ENCODE measurements at places on chromosomes 16 and 17.
A peak's percentile ranks its signal among the peaks of the same experiment; 100 is the strongest.

DNA sequence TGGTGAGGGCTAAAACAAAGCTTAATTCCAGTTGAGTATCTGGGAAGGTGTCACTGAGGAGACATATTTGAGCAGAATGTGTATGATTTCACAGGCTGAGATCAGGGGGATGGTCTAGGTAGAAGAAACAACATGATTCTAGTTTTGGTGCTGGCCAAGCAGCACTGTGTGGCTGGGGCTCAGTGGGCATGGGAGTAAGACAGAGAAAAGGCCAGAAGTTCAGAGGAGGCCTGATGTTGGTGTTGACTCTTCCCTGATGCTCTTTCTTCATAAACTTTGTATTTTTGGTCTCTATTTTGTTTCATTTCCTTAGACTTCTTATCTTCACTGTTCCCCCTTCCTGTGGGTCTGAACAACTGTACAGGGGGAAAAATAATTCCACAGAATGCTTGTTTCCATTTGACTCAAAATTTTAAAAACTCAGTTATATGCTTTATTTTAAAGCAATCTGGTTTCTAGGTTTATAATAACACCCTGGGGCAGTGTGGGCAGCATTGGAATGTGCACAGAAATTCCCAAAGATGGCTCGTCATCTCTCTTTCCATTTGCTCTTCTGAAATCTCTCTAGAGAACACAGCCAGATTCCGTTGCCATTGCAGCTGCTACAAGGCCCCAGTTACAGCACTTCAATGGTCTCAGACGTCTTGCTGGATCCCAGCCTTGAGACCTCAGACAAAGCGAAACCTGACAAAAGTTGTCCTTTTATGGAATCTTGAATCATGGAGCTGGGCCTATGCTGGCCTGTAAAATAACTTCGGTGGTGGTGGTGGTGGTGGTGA is 68.3 kb downstream of the SNX11 start:
- DNase-seq: no peak

GRCh38 chr16:3873482-3874173 is 6.9 kb downstream of the CREBBP start:
- DNase-seq: no peak

- no peak for DNase-seq
Observed at GRCh38 chr17:53092072-53092471, 730.7 kb upstream of the KIF2B start.

DNA sequence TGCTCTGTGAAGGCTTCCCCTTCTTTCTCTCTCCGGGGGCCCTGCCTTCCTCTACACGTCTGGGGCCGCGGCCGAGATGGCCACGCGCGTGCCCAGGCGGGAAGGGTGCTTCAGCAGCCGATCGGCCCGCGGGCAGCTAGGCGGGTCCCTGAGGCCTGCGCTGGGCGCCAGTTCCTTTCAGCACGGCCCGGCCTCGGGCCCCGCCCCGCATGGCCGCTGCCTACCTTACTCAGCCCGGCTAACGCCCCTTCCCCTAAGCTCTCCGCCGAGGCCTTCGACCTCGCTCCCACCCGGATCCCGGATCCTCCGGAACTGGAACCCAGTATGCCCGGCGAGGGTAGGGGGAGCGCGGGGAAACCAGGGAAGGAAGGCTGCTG is 335 bp downstream of the TMEM11 start:
- no peak for DNase-seq

DNA sequence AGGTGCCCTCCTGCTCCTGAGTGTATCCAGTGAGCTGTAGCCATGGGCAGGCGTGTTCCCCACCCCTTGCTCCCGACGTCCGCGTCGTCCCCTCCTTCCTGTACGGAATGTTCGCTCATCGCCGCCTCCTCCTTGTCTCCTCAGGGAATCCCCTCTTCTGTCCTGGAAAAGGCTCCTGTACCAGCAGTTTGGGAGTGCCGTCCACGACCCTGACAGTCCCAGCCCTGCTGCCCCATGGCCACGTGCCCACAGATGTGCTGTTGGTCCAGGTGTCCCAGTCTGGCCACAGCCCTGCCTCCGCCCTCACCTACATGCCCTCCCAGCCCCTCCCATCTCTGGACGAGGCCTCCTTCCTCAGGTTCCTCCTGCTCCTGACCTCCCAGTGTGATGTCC is 30.2 kb downstream of the OR1D5 start:
- DNase-seq: no peak

GRCh38 chr17:44204441-44204882 is 4.8 kb upstream of the ATXN7L3 start:
- no peak for DNase-seq

- DNase-seq: peak; percentile 6
Observed at GRCh38 chr17:76997981-76998531, 129.9 kb downstream of the MGAT5B start.

DNA sequence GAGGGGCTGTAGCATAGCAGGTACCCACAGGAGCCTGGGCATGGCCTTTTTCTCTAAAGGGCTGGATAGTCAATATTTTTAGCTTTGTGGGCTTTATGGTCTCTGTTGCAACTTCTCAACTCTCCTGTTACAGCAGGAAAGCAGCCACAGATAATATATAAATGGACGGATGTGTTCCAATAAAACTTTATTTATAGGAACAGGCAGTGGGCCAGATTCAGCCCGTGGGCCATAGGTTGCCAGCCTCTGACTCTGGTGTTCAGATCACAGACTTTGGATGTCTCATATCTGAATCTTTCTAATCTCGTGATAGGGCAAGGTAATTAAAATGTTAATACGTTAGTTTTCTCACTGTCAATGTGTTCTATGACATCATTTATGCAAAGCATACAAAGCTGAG is 136.4 kb downstream of the WWOX start:
- DNase-seq: no peak

DNA sequence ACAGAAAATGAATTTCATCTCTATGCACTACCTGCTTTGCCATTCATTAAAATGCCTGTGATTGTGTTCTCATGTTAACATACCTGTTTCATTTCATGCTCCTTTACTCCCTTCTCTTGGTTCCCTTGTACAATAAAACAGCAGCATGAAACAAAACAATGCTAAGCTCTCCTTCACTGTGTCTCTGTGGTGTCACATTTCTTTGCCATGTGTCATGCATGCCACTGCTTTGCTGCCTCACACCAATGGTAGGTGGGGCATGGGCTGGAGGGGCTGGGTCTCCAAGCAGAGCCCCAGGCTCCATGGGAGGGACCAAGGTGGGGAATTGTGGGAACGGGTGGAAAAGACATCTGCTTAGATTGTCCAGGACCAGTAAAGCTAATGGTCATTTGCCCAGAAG is 83.6 kb downstream of the RGS9 start:
- no peak for DNase-seq

GRCh38 chr16:9115277-9115676 is 23.8 kb downstream of the HAPSTR1 start:
- no peak for DNase-seq

- no peak for DNase-seq
Observed at GRCh38 chr16:57577691-57578224, 35.3 kb downstream of the ADGRG5 start.

- DNase-seq: peak; percentile 73
Observed at GRCh38 chr17:78168242-78168902, at the start of gene SYNGR2. TSS of gene SYNGR2 (plus strand) at chr17:78168581. CDS start at chr17:78168617, 36 bp downstream.

- DNase-seq: no peak
Observed at GRCh38 chr16:20871941-20872815, 28.0 kb downstream of the DCUN1D3 start.

DNA sequence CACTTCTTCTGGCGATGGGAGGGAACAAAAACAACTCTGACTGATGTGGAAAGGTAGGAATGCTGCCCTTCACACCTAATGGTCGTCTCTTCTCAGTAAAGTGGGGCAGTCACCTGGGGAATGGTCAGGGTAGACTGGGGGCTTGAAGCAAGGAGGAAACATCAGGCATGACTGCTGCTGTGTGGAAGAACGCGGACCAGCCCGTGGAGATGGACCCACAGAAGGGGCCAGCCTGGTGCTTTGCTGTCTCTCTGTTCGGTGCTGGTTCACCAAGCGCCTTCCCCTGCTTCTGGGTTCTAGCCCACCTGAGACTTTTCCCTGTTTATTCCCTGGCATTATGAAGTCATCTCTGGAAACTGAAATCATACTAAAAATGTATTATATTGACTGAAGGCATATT is 96.2 kb upstream of the DNAH17 start:
- DNase-seq: no peak

DNA sequence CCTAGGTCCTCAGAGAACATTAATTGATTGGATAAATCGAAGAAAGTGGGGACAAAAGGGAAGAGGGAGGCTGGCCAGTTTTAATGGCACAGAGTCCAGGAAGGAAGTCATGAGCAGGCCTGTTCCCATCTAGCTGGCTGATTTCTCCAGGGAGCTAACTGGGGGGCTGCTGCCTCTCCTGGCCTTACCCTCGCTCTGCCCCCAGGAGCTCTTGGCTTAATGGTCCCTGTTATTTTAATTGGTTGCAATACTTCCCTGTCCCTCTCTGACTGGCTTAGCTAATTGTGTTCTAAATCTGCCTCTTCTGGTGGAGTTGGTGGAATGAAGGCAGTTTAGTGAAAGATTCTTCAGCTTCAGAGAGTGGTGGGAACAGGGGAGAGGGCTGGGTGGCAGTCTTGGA is 61.4 kb downstream of the MGAT5B start:
- DNase-seq: no peak

GRCh38 chr17:43327834-43328420 is 70.9 kb upstream of the ARL4D start:
- no peak for DNase-seq

DNA sequence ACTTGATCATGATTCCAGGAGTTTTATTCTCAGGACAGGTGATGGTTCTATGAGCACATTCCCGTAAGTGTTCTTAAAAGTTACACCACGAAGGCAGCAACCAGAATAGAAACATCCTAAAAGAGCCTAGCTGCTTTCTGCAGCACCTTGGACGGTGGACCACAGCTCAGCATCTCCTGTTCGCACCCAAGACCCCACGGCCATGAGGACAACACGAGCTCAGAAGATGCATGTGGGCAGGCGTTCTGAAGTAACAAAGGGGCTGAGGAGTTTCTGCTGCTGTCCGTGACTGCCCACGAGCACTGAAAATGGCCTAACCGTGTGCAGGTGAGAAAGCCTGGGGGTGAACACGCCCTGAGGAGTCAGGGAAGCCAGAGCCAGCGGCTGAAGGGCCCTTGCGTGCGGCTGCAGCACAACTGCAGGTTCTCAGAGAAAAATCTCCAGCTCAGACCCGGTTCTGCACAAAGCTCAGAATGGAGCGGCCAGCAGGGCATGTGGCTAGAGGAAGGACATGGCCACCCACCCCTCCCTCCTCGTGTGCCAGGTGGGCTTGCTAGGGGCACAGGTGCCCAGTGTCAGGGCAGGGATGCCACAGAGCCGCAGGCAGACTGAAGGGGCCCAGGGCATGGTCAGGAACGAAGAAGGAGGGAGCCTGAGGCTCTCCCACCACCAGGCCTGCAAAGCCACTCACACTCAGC is 10.8 kb upstream of the C16orf95 start:
- DNase-seq: no peak

GRCh38 chr17:41521574-41522261 is 3.0 kb upstream of the KRT15 start:
- no peak for DNase-seq

- DNase-seq: no peak
Observed at GRCh38 chr16:12651765-12652512, 151.7 kb downstream of the CPPED1 start.

GRCh38 chr16:15689290-15689689 is 39.2 kb downstream of the NDE1 start:
- DNase-seq: no peak

DNA sequence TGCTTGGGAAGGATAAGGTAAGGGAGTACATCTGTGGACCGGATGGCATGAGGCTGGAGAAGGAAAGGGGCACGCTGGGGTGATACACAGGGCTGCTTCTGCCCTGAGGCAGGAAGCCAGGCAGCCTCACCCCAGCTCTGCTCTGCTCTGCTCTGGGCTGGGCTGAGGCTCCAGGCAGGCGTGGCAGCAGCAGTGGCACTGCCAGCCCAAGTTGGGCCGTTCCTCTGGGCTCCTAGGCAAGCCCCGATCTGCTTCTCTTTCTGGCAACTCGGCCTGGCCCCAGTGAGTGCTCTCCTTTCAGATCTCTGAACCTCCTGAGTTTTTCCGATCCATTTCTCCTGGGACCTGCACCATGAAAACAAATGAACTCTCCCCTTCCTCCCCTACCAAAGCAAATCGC is 44.9 kb downstream of the VAC14 start:
- DNase-seq: no peak

GRCh38 chr17:33217891-33218290 is 75.2 kb downstream of the ASIC2 start:
- DNase-seq: no peak

GRCh38 chr17:60077226-60077625 is 1.5 kb downstream of the HEATR6 start:
- DNase-seq: no peak

- no peak for DNase-seq
Observed at GRCh38 chr17:77254951-77255825, 114.4 kb downstream of the SEC14L1 start.

GRCh38 chr16:80176114-80176513 is 364.7 kb upstream of the DYNLRB2 start:
- no peak for DNase-seq

GRCh38 chr16:11105038-11105903 is 150.7 kb downstream of the SOCS1 start:
- no peak for DNase-seq

- no peak for DNase-seq
Observed at GRCh38 chr16:56109205-56109604, 82.1 kb upstream of the GNAO1 start.

Measured in stimulated activated CD8-positive, alpha-beta memory T cell treated with anti-CD3 and anti-CD28 coated beads, Interleukin-4, amount 100 ng/mL, for 1 hour (primary cell).